ENCODE measurements at places on chromosomes 3 and 15.

- DNase-seq: no peak
Measured at GRCh38 chr15:41940441-41940857, 31.9 kb downstream of the EHD4 start.

DNA sequence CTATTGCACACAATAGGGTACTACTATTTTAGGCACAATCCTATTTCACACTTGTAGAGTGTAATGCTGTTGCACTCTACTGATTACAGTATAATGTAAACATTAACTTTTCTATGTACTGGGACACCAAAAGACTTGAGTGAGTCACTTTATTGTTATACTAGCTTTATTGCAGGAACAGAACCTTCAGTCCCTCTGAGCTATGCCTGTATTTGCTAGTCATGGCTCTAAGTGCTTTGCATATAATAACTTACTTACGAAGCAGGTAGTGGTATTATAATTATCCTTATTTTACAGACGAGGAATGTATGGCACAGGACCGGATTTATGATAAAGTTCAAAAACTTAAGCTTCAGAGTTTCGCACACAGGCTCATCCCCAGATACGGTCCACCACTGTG, 106.6 kb upstream of the SLC6A6 start:
- no peak for DNase-seq

GRCh38 chr3:127428344-127428997, 140.6 kb upstream of the PRR20G start:
- DNase-seq: no peak

DNA sequence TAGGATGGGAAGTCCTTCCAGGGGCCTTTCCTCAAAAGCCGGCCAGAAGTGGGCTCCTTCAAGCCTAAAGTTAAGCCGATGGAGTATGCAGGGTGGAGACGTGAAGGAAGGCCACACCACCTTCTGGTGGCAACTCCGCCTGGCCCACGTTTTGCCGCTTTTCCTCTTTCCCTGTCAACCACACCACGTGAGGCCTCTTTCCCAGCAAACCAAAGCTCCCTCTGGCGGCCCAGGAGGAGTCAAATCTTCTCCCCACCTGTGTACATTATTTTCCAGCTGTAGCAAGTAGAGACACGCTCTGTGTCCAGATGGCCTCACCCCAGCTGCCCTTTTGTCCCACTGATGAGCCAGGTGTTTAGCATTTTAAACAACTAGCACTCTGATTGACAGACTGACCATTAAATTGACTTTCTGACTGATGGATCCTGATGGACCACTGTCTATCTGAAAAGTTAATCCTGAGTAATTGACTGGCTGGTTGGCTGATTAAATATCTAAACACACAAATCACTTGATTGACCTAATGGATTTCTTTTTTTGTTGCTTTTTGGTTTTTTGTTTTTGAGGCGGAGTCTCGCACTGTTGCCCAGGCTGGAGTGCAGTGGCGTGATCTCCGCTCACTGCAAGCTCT, 59.6 kb upstream of the ZBTB38 start:
- no peak for DNase-seq

DNA sequence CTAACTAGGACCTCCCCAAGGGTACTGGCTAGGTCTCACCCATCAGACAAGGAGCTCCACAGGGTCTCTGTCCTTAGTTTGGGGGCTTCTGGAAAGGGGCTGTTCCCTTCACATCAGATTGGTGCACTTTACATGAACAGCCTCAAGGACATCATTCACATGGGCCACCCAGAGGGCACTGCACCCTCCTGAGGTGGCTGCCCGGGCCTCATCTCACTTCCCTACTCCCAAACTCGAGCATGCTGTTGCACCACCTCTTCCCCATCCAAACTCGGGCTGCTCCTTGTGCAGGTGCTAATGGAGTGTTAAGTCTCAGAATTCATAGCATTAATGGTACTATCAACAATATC, 48.1 kb downstream of the RAB11A start:
- no peak for DNase-seq

- DNase-seq: no peak
Measured at GRCh38 chr3:192060160-192060781, 599.3 kb downstream of the PYDC2 start.

- no peak for DNase-seq
Measured at GRCh38 chr15:82739086-82739485, 29.4 kb upstream of the AP3B2 start.

DNA sequence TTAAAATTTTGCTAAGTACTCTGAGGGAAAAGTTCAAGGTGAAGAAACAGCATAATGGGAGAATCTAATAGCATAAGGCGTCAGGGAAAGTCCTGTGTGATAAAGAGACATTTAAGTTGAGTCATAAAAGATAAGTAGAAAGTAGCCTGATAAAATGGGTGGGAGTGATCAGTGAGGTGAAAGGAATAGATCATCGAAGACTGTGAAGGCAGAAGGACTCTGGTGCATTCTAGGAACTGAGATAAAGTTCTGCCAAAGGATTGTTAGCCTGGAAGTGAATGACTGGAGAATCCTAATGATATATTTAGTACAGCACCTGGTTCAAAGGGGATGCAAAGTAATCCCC, 149.9 kb downstream of the CFAP20DC start:
- no peak for DNase-seq

DNA sequence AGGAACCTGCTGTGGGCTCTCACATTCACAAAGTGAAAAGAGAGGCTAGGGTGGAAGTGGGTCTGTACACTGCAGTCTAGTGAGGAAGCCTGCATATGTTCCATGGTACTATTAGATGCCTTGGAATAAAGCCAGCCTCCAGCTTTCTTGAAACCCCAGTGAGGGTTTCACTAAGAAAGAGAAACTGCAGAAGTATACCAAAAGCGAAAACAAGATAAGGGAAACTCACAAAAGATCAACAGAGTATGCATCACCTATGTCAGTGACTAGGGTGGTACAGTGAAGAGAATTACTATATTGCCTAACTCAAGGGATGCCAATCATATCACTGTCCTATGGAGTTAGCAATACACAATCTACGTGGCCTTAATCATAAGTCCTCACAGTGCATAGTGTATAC, 212.5 kb upstream of the GADL1 start:
- DNase-seq: no peak

DNA sequence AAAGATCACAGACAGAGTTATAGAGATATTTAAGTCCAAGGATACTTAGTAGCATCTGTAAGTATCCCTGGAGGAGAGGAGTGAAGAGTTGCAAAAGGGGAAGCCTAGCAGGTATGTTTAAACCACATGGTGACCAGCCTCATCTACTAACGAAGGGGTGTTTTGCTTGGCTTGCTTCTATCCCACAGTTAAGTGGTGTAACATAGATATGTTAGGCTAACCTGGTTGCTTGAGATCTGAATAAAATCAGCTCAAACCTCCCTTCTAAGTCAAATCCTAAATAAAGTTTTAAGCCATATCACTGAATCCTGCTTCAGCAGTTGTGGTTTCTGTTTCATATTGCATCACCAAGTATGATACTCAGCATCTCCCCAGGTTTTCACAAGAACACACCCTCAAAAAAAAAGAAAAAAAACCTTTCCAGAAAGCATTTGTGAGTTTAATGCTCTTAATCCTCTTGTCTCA, 880.2 kb downstream of the ROBO1 start:
- DNase-seq: no peak

DNA sequence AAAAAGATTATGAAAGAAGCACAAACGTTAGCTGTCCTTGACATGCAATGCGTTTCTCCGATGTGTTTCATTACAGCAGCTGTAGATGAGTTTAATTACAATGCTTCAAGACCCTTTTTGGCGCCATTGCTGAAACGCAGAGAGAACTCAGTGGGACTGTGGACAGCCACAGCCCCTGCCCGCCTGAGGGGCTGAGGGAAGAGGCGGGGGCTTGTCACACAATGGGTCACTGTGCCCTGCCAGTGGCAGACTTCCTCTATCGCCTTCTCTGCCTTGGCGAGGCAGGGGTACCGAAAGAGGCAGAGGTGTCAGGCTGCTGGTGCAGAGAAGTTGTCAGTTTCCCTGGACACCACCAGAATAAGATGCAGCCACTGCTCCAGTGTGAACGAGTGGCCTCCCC, 252.0 kb downstream of the NR2F2 start:
- DNase-seq: no peak

DNA sequence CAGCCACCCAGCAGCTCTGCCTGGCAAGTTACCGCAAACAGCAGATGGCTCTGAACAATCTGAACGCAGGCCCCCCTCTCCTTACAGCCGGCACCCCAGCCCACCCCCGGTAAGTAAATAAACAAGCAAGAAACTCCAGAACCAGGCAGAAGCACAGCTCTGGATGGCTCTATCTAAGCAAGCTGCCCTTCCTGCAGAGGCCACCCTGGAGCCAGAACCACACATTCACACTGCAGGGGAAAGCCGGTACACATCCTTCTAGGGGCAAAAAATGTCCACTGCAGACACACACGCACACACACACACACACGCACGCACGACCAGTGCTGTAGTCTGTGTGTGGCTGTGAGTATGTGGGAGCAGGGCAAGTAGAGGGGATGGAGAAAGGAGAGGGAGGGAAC, 63.9 kb downstream of the ADCY5 start:
- DNase-seq: no peak

DNA sequence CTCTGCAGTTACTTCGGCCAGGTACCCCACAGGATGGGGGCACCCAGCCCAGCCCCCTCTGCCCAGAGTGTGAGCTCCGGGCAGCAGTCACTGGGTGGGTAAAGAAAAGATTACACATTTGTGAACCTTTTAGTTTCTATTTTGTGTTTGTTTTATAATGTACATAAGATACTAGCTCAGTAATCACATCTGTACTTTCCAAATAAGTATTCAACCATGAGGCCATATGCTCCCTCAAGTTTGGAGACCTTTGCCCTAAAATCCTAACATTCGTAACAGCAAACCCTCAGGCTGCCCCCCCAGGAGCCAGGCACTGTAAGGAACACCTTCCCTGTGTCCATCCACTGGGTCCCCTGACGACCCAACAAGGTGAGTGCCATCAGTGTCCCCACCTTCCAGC, 68.3 kb upstream of the SLC6A6 start:
- DNase-seq: no peak

DNA sequence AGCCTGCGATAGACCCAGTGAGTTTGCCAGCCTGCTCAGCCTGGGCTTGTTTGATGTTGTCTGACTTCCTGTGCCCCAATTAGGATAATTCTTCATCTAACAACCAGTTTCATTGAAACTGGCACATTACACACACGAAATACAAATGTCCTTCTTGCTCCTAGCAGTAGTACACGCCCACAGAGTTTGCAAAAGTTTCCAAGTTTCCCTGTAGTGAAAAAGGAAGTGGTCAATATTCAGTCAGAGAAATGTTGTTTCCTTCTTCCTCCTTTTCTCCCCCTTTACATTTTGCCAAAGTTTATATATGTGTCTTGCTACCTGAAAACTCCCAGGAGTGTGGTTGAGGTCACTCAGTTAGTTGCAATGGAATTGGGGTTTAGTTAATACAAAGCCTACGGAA, 58.4 kb upstream of the LRTM1 start:
- DNase-seq: no peak

- DNase-seq: no peak
Measured at GRCh38 chr3:128427175-128427857, 39.4 kb downstream of the DNAJB8 start.

- DNase-seq: no peak
Measured at GRCh38 chr3:177726807-177727206, 529.5 kb upstream of the TBL1XR1 start.

GRCh38 chr3:109548192-109548938, 211.0 kb upstream of the DPPA4 start:
- DNase-seq: no peak

DNA sequence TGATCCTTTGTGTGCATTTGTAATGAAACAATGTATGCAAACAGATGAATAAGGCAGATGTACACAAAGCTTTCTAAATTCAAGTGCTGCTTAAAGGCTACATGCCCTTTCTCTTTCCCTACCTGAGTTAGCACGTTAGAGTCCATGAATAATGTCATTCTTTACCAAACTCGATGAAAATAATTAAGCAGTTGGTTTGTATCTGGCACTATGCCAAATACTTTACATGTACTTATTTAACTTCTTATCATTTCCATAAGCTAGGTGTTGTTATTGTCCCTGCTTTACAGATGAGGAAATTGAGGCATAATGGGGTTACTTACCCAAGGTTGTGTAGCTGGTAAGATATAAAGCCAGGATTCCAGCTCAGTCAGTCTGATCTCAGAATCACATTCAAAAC, 2.4 kb downstream of the GPR171 start:
- no peak for DNase-seq

DNA sequence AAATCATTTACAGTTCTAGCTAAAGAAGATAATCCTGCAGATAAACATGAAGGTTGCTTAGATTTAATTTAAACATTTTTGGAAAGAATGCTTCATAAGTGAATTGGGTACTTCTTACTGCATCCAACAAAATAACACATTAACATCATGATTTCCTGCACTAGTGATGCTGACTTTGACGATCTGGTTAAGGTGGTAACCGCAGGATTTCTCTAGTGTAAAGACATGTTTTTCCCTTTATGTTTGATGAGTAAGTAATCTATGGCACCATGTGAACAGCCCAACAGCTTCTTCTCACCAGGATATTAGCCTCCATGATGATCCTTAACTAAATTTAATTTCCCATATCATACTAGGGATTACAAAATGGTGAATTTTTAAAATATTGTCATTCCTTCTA, 14.1 kb downstream of the SPPL2A start:
- DNase-seq: no peak

DNA sequence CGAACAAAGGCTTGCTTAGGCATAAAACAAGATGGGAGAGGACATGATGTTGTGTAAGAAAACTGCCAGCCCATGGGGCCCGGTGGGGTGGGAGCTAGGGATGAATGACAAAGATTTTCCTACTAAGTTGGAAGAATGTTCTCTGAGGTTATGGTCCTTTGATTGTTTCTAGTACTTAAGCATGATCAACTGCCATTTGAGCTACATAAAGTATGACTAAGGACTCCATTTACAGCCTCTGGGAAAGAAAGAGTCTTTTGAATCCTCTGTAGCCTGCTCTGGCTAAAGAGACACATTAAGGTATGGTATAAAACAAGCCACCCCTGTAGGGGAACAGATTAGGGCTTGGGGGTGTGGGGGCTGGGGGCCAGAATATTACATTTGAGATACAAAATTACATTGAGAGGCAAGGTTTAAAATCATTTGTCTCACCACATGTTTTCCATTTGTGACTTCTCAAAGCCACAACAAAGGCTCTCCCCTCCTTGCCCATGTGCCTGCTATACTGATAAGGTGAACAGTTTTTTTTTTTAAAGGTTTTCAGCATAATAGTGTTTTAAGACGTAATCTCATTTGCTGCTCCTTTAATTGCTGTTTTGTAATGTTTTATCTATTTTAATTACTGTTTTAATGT, 323.4 kb downstream of the CHST2 start:
- DNase-seq: no peak

GRCh38 chr3:35929158-35929557, 289.8 kb downstream of the ARPP21 start:
- no peak for DNase-seq

DNA sequence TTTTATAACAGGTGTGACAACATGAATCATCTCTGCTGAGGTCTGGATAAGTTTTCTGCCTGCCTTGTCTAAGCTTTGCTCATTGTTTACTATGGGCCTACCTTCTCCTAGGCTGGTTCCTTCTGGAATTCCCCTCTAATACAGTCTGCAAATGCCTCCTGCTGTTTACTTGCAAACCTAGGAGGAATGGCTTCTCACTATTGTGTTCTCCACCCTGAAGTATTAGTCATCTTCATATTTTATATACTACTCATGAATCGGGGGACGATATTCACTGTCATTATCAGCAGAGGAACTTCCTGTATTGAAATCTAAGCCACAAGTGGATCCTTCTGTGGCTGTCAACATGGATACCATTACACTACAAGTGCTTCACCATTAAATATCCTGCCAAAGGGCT, 154.8 kb downstream of the PLCL2 start:
- peak; percentile 68 for DNase-seq

- no peak for DNase-seq
Measured at GRCh38 chr3:161343986-161344385, 27.3 kb downstream of the SPTSSB start.

Measured in AG04449 (cell line).